Stimulated activated CD4-positive, alpha-beta T cell treated with anti-CD3 and anti-CD28 coated beads, TNF-alpha, amount 100 ng/mL, for 4 hours (primary cell): ENCODE measurements at places on chromosomes 6 and 20.

DNA sequence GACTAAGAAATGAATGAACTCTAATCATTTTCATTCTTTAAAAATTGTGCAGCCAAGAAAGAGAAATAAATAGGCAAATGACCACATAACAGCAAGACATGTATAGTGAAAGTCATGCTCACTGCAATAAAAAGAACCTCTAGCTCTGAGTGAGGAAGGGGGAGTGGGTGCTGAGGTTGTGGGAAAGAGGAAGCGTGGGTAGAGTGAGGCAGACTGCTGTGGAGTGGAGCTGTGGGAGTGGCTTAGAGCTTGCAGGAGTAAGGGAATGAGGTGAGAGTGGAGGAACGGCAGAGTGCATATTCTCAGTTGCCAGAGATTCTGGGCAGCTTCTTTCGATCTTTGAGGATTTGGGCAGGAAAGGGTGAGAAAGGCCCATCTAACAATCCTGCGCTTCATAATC lies 10.4 kb downstream of the DEFB129 start:
- DNase-seq, result no peak

DNA sequence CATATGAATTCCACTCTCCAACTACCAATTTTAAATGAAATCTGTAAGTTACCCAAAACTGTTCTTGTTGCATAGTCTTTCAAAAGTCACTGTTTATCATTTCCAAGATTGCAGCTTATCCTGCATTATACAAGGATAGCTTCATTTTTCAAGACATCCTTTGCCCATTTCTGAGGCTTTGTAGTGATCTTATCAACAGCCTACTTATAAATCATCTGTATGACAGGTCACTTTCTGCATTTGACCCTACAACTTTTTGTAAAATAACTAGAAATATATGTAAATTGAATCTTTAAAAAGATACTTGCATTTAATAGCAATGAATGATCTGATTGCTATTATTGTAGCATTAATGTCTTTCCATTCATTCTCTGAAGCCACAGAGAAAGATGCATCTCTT lies 521.1 kb downstream of the UTRN start:
- no peak for DNase-seq

GRCh38 chr6:20092071-20092566 lies 120.2 kb downstream of the MBOAT1 start:
- DNase-seq, result no peak

DNA sequence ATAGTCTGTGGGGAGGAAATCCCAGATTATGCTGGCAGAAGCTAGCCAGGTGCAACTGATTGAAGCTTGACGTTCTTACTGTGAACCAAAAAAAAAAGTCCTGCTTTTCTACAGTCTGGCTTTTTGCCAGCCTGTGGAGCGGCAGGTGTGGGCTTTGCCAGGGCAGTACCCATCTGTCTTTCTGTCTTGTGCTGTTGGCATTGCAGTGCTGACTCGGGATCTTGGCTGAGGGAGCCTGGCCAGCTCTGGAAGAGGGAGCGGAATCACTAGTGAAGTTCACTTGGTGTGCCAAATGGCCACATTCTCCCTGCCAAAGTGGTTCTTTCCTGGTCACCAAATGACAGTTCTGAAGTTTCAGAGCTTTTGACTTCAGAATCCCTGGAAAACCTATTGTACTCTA lies 5.0 kb downstream of the KIF3B start:
- no peak for DNase-seq

GRCh38 chr6:159654483-159655098 lies 38.5 kb downstream of the SOD2 start:
- no peak for DNase-seq
